NCI-H1694 treated with DMSO at 0.1 percent for 48 hours (cell line): ENCODE measurements at places on chromosomes 4 and X.

DNA sequence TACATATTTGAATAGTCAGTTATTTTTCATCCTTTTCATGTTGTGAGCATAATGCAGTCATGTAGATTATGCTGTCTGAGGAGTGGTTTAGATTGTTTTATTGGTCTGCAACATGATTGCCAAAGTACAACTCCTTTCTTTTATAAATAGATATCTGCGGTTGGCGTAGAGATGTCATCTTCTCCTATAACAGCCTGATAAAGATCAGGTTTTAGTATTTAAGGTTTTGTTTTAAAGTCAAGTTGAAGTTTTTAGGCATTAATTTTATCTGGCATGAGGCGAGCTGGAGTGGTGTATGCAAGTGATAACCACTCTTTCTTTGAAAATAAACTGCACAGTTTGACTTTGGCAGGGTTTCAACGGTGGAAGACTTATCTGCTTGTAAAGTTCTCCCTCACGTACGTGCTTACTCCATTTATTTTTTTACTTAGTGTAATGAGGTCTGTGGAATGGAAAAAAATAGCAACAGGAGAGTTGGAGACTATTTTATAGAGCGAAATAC is 126.3 kb downstream of the FBXO8 start:
- no peak for DNase-seq

GRCh38 chrX:45196701-45197100 is 4.0 kb downstream of the DIPK2B start:
- DNase-seq = no peak

GRCh38 chr4:36255577-36255976 is 11.3 kb upstream of the ARAP2 start:
- no peak for DNase-seq

DNA sequence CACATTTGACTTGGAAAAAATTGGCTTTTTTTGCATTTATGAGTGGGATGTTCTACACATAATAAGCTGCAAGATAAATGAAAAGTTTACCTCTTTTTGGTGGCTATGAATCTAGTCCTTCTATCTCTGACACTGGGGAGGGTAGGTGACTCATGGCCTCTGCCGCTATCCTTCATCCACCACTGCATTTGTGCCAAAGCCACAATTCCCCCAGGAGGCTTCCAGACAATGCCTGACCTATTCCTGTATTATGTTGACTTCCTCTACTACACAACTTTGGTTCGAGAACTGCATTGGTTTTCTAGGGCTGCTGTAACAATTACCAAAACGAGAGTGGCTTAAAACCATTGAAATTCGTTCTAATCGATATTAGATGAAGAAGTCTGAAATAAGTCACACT is 245.6 kb downstream of the TRAM1L1 start:
- no peak for DNase-seq

GRCh38 chr4:147547314-147548056 is 66.6 kb downstream of the EDNRA start:
- DNase-seq = no peak

DNA sequence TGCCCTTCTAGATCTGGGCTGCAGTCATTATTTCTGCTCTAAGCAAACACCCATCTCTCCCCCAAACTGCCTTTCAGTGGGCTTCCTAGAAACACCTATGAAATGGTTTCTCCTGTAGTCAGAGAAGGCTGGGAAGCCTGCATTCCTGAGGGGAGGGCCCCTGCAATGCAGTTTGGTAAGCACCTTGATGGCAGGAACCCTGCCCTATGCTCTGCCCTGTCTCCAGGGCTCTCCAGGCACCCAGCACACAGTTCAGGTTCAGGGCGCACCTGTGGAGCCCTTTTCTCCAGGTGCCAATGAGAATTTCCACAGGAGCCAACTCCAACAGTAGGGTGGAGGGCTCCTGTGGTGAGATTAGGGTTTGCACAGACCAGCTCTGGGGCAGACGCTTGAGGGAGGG is 69.1 kb upstream of the FBXW7 start:
- DNase-seq = no peak

DNA sequence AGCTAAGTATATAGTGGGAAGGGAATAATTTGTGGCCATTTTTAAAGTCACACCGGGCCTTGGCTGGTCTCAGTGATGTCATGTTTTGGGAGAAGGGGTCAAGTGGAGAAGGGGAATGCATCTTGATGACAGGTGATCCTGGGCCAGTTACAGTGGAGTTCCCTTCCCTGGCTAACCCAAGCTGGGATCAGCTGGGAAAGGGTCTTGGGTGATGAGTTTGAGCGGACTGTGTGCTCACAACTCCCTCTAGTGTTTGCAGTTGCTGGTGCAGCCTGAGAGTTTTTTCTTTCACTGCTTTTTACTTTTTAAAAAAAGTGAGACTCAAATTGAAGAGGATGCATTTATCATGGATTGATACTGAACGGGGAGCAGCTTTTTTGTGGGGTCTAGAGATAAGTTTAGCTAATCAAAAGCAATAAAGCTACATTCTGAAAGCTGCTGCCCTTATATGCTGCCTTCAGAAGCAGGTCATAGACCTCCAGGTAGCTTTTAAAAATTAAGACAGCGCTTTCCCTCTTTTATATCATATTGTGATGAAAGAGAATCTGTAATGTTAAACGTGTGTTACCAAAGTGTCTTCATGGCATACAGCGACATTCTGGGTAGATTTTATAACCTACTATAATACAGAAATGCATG is 164.7 kb downstream of the DCLK2 start:
- DNase-seq = peak; percentile 21

DNA sequence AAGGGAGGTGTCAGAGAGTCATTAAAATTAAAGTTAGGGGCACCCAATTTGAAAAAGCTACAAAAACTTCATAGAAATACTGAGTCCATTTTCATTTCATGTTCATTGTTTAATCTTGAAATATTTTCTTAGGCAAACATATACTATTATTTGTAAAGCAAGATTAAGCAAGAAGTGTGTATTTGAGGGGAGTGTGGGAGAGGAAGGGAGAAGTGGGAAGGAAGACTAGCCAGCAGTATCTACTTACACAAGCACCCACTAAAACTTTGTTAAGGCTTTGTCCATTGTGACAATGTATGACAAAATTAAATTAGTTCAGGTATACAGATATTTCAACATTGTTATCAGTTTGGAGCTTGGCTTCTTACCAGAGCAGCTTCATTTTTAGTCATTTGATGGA is 222.9 kb downstream of the ARHGAP24 start:
- DNase-seq = no peak

GRCh38 chr4:74217365-74217764 is 59.4 kb downstream of the MTHFD2L start:
- no peak for DNase-seq

- no peak for DNase-seq
Measured at GRCh38 chr4:91113130-91113706, 986.0 kb downstream of the CCSER1 start.

- no peak for DNase-seq
Measured at GRCh38 chrX:42109428-42109827, 186.1 kb upstream of the CASK start.

GRCh38 chrX:672931-673330 is 42.3 kb downstream of the SHOX start:
- no peak for DNase-seq

DNA sequence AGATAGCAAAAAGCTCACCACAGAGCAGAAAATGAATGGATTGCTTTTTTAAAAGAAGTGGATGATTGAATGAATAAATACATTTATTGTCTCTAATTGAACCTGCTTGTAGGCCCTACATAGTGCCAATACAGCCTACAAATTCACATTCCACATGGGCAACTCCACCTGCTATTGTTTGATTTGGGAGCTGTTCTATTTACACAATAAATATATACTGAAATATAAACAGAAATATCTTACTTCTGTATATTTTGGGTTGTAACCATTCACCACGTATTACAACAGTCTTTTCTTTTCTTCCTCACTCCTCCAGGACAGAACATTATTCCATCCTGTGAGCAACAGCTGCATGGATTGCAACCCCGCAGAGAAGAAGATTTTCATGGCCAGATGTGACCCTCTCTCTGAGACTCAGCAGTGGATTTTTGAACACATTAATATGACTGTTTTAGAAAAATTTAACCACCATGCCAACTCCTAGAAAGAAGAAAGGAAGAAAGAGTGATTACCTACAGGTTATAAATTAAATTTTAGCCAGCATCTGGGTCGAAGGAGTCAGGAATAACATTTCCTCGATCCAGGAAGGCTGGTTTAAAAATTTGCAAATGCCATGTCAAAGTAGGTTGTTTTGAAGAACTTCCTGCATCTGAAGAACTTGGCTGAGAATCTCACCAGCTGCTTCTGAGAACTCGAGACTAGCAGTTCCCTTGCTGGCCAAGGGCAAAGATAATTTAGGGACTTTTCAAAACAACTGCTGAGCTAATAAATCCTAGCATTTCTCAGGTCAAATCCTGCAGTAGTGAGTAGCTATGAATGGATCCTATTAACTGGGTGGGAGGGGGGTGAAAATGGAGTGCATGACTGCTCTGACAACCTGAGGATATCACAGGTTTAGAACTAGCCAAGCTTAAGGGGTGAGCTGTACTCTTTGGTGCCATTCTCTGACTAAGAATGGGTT is 128.7 kb upstream of the GALNT7 start:
- no peak for DNase-seq

DNA sequence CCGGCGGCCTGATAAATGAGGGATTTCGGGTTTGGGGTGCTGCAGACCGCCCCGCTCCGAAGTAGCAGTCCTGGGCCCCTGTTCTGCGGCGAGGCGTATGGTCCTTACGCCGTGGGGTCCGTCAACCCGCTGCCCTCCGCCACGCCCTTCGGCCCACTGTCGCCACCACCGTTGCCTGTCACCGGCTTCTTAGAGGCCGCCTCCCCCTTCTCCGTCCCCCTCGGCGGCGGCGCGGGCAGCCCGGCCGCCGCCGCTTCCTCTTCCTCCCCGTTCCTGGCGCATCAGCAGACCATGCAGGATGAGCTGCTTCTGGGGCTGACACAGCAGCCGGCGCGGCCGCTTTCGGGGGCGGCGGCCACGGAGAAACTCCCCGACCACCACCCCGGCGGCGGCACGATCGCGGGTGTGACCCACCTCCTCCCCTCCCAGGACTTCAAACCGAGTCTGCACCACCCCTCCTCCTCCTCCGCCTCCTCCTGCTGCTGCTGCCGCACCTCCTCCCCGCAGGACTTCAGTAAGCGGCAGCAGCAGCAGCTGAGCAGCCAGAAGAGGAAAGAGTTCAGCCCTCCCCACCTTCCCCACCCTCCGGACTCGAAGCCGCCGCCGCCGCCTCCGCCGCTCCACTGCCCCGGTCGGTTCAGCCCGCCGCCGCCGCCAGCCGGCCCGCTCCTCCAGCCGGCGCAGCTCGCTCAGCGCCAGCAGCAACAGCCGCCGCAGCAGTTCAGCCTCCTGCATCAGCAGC is 549 bp downstream of the CPEB2 start:
- DNase-seq = no peak

GRCh38 chrX:129845616-129846190 is 2.0 kb upstream of the ZDHHC9 start:
- DNase-seq = no peak

GRCh38 chr4:1330761-1331590 is 16.0 kb upstream of the UVSSA start:
- DNase-seq = no peak

GRCh38 chr4:152503653-152504290 is 32.1 kb downstream of the FBXW7 start:
- DNase-seq = no peak

GRCh38 chrX:104118765-104119164 is 6.4 kb downstream of the ZCCHC18 start:
- no peak for DNase-seq

DNA sequence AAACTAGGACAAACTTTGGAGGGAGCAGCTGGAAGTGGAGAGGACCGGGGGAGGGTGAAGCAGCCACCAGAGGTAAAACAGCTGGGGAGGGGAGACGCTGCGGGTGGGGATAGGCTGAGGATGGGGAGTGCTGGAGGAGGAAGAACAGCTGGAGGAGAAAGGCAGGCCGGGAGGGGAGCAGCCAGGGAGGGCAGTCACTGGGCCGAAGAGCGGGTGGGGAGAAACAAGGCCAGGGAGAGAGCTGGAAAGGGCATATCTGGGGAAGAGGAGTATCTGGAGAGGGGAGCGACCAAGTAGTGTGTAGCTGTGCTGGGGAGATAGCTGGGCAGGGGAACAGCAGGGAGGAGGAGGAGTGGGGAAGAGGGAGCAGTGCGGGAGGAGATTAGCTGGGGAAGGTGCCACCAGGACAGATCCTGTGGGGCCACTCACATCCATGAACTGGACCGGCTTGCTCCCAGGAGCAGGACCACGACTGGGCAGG is 2.7 kb downstream of the SLC38A5 start:
- no peak for DNase-seq

GRCh38 chr4:168877511-168878491 is 132.3 kb downstream of the CBR4 start:
- no peak for DNase-seq

DNA sequence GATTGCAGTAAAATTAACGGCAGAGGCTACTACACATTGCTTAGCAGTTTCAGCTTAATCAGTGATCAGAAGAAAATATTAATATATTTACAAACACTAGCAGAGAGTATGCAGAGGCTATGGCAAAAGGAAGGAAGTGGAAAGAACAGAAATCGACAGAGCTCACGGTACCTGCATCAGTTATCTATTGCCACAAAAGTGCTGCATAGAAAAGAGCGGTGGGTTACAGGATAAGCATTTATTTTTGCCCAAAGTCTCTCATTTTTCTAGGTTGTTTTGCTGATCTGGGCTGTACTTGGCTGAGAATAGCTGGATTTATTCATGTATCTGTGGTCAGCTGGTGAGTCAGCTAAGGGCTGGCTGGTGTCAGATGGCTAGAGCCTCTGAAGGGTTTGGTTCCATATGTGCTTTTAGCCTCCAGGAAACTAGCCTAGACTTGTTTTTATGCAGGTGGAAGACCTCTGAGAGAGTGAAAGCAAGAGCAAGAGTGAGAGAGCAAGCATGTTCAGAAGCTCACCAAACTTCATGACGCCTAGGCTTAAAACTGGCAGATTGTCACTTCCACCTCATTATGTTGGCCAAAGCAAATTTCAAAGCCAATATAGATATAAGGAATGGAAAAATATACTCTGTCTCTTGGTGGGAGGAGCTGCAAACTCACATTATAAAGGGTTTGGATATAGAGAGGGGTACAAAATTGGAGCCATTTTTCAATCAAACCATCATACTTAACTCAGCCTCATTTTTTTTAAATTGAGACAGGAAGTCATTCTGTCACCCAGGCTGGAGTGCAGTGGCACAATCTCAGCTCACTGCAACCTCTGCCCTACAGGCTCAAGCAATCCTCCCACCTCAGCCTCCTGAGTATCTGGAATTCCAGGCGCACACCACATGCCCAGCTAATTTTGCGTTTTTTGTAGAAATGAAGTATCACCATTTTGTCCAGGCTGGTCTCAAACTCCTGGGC is 153.2 kb upstream of the RPL34 start:
- no peak for DNase-seq

GRCh38 chrX:116749943-116750342 is 287.2 kb upstream of the CT83 start:
- no peak for DNase-seq
